ENCODE measurements at places on chromosomes 2 and 18.

DNA sequence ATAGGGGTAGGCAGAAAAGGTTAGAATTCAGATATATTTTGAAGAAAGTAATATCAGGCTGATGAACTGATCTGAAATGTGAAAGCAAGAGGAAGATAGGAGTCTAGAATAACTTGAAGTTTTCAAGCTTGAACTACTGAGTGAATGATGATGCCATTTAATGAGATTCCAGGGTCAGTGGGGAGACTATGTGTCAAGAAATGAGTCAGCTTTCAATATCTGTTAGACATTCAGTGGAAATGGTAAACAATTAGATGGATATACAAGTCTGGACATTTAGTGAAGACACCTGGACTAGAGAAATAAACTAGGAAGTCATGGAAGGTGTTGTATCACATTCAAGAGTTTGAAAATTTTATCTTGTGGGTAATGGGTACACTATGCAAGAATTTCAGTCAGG lies 326.9 kb downstream of the FSIP2 start:
- no peak for DNase-seq

DNA sequence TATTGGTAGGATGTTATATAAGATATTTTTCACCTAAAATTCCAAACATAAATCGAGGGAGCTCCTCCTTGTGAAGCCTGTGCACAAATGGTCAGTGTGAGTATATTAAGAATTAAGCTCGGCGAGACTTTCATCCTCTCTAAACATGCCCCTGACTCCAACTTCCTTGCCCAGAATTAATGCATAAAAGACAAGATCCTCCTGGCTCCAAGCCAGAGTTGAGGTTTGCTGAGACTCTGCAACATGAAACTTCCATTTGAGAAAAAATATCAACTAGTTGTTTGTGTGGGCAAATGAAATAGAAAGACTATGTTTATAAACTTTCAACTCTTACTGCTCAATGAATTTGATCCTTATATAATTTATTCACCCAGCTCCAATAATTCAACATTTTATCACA lies 68.1 kb downstream of the CCDC178 start:
- DNase-seq = no peak

DNA sequence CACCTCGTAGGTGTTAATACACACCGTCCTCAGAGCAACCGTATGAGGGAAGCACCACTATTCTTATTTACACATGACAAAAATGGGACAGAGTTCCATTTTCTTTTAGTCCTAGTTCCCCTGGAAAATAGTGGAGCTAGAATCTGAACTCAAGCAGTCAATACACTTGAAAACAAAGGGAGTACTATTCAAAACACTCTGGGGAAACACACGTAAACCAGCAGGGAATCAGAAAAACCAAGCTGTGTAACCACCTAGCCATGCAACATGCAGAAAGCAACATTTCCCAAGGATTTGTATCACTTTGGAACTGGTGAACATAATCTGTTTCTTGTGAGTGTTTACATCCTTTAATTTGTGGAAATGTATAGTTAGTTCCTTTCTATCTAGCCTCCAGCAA lies 208.2 kb downstream of the UBE2E3 start:
- no peak for DNase-seq

DNA sequence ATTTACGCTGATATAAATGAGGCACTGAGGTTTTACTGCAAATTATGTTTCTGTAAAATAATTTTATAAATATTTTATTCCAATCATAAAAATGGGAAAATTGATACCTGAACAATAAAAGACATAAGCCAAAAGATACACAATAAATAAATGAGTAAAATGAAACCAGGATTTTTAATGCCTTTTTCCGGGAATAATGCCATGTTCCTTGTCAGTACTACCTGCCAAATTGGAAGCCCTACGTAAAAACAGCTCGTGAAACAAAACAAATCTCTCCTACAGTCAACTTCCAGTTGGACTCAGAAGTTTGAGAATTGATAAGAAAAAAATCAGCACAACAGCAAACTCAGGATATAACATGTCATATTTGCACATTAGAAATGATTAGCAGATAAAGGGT lies 18.0 kb downstream of the GALNT3 start:
- no peak for DNase-seq

- no peak for DNase-seq
Observed at GRCh38 chr2:159737292-159737916, 25.1 kb downstream of the MARCHF7 start.

Data from thoracic aorta (tissue), 2 donors.